ENCODE measurements at places on chromosomes 11 and 22.

DNA sequence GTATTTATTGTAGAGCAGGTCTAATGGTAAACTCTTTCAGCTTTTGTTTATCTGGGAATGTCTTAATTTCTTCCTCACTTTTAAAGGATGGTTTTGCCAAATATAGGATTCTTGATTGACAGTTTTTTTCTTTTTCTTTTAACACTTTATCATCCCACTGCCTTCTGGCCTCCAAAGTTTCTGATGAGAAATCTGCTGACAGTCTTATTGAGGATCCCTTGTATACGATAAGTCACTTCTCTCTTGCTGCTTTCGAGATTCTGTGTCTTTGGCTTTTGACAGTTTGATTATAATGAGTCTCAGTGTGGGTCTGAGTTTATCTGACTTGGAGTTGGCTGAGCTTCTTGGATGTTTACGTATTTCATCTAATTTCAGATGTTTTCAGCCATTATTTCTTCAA lies 6.7 kb upstream of the TSKU start:
- no peak for DNase-seq

GRCh38 chr22:17575151-17575550 lies 11.9 kb downstream of the SLC25A18 start:
- no peak for DNase-seq

DNA sequence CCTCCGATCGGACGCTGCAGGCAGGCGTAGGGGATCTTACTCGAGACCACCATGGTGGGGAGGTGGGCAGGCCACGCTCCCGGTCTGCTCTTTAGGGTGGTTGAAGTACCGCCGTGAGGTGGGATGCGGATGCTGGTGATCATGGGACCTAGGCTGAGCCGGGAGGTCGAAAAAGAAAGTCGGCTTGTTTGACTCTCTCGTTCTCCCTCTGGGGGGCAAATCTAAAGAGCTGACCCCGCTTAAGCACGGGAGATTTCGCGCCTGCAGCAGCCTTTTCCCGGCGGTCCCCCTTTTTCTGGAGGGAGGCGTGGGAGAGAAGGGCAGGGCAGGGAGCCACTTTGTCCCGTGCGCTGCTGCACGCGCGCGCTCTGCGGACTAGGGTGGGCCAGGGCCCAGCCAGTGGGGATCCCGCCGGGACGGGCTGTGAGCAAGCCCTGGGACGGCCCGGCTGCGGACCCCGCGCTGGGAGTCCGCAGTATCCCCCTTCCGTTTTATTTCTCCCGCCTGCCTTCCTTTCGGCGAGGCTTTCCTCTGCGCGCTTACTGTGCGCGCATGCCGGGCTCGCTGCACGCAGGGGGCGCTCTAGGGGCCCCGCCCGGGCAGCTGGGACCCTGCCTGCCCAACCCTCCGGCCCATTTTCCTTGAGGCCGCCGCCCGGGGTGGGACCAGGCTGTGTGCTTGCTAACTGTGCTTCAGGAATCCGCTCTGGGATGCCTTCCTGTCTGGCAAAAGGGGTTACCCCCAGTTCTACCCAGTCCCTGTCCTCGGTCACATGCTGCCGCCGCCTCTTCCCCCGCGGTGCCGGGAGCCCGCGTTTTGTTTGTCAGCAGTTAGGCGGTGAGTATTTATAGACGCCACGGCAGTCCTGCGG lies 81.0 kb downstream of the PRR5L start:
- DNase-seq: no peak

GRCh38 chr11:102599642-102600261 lies 25.4 kb downstream of the MMP20 start:
- DNase-seq: peak; percentile 93

DNA sequence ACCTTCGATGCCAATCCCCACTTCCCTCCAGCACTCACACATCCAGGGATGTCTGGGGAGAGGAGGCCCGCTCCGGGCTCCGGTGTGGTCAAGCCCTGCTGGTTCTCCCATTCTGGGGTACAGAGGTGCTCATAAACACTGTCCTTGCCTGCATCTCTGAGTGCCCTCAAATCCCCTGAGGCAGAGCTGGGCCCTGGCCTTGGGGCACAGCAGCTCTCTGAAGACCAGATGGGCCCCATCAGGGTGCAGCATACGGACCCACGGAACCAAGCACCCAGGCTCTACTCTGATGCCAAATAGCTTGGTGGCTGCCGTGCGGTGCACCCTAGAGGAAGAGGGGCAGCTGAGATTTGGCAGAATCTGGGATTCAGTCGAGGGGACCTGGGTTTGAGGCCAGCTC lies 35.7 kb upstream of the NNMT start:
- no peak for DNase-seq

DNA sequence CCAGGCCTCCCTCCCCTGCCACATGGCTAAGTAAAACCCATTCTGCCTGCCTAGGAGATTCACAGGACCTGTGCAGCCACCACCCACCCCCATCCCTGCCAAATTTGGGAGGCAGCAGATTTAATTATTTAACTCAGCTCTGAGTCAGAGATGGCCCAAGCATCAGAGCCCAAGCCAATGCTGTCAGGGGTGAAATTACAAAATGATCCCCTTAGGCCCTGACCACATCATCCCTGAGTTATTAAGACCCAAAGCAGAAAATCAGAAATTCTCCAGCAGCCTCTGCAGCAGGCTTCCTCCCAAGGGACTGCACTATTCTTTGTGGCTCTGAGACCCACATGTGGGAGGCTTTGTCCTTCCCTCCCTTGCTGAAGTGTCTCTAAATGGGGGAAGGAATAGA lies 52.8 kb upstream of the RRAS2 start:
- DNase-seq: no peak

DNA sequence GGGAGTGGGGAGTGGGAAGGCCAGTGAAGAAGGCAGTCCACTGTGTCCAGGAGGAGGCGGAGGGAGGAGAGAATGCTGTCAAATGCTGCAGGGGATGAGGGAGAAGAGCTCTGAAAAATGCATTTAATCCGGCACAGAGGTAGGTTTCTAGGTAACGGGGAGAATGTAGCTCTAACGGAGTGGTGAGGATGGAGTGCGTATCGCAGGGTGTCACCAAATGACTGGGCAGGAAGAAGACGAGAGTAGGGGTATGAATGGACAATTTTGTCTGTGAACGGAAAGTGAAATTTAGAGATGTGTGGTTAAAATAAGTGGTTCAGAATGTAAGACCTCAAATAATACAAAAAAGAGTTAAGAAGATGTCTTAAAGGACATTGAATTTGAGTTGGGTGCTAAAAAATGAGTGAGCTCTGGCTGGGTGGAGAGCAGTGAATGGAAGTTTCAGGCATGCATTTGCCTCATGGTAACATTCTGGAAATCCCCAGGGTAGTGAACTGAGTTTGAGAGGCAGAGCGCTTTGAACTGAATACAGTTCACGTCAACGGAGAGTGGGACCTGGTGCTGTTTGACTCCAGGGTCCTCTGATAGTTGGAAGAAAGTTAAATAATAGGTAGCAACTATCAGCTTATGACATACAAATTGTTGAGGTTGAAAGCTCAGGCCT lies 81.3 kb upstream of the CADM1 start:
- DNase-seq: no peak

- no peak for DNase-seq
Measured at GRCh38 chr11:27216270-27217149, 146.5 kb downstream of the CCDC34 start.

- DNase-seq: no peak
Measured at GRCh38 chr11:34263441-34264091, 94.2 kb downstream of the ABTB2 start.

DNA sequence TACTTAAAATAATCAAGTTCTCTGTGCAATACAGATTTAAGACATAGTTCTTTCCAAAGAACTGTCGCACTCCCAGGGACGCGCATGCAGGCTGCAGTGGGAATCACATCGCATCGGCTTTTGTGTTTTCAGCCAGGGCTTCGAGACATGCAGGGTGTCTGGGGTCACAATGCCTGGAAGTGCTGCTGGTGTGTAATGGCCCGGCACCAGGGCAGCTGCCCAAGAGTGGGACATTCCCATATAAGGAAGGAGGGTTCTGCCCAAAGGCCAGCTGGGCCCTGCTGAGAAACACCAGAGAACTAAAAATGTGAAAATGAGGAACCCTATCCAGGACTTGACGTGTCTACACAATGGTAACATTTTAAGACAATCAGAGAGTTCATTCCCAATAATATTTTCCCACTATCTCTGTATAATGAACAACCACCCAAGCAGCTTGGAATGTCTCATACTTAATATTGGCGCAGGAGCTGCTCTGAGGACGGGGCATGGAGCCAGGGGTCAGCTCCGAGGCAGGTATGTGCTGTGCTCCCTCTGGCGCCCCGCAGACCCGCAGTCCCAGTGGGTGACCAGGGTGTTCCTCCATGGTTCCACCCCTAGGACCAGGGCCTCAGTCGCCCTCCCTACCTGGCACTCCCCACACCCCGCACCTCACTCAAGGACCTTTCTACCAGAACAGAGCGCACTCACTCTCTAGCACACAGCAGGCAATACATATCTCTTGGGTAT lies 11.3 kb downstream of the MCAT start:
- DNase-seq: no peak

DNA sequence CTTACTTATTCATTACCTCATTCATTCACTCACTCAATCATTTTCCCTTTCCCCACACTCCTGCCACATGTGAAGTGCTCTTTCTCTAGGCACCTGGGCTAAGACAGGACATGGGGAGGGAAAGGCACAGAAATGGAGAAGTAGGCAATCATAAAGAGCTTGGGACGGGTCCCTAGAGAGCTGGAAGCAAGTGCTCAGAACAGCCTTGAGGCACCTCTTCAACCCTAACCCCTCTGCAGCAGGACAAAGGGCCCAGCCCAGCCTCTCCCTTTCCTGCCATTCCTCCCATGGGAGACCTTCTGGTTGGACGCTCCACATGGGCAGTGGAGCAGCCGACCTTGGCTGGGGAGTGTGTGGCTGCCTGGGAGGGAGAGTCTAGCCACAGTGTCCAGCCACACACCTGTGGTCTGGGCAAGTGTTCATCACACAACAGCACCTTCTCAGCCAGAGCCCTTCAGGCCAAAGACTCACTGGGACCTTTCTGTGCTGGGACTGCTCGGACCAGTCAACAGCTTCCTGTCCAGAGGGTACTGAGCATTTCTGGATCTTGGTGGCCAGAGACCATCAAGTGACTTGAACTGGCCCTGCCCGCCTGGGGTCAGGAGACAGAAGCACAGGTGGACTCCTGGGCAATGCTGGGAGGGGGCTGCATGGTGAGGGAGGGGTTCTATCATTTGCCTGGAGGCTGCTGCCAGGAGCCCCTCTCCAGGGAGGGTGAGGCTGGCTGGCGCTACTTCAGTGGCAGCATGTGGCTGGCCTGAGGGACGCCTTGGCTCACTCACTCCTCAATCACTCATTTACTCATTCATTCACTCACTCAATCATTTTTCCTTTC lies 1.0 kb upstream of the MUC5AC start:
- DNase-seq: no peak

GRCh38 chr11:123241874-123242543 lies 47.0 kb upstream of the CLMP start:
- no peak for DNase-seq

GRCh38 chr11:2780850-2781407 lies 81.1 kb upstream of the KCNQ1OT1 start:
- no peak for DNase-seq

DNA sequence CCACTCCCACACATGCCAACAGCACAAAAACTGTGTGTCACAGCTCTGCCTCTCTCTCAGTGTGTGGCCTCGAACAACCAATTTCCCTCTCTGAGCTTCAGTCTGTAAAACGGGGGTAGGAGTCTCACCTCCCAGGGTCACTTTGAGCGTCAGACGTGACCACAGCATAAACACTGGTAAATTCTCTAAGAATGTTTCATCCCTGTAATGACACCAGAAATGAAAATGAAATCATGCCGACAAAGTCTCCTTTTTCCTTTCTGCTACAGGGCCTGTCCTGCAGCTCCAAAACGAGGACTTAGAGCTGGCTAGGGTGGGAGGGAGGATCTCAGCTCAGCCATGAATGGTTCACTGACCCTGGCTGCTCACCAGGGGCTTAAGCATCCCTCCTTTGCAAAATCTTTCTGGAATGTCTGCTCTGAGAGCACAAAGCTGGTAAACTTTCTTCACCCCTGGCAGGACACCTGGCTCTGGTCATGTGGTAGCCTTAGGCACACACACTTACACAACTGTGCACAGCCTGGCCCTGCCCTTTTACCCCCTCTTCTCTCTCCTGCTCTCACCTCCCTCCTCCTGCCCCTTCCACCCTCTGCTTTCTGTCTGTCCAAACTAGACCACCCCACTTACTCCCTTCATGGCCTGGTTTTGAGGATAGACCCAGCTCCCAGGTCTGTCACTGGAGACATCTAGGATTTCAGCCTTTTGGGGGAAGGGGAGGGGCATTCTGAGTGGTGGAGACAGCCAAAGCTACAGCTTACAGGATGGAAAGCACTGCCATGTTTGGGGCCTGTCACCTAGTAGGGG lies 12.3 kb upstream of the TSKU start:
- peak; percentile 94 for DNase-seq

DNA sequence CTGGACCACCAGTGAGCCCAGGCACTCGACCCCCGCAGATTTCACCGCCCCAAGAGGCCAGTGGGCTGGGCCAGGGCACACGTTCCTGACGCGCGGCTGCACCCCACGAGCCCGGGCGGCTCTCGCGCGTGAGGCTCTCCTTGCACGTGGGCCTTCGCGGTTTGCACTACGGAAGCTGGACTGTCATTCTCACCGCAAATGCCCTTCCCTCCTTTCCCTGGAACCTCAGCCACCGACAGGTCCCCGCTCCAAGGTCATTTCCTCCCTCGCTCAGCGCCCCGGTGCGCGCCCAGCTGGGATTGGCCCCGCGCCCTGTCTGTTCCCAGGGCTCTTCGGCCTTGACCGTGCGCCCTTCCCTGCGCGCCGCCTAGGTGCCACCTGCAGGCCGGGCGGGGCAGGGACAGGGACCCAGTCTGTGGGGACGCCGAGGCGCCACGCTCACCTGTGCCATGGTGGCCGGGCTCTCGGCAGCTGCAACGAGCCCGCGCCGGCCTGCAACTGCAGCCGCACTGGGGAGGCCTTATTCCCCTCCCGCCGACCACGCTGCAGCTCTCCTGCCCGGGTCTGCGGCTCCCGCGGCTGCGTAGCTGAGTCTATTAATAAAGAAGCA lies 2.1 kb upstream of the CPT1A start:
- DNase-seq: no peak

GRCh38 chr11:22407921-22408320 lies 69.7 kb downstream of the SLC17A6 start:
- no peak for DNase-seq

GRCh38 chr11:62879235-62879978 lies 1.3 kb upstream of the SLC3A2 start:
- no peak for DNase-seq

DNA sequence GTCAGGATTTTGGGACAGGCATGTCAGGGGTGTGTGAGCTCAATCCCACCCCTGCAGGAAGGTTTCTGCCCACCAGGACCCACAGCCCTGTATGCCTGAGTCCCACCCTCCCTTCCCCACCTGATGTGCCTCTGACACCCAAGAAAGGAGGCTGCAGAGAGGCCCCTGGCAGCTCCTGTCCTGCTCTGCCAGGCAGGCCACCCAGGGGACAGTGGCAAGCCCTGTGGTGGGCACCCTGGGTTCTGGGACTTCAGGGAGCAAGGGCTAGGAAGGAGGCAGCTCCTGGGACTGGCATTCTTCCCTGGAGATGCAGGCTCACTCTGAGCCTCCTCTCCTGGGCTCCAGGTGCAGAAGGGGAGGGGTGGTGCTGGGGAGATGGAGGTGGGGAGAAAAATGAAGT lies 234.5 kb upstream of the B3GAT1 start:
- DNase-seq: no peak

- DNase-seq: no peak
Measured at GRCh38 chr11:132078264-132079076, 708.1 kb downstream of the NTM start.
